ENCODE measurements at places on chromosomes 2 and 18. TPM values are rescaled to one million over a fixed set of nuclear protein-coding genes. Genes with fewer than 3 reads are reported as not detected.

GRCh38 chr18:40431071-40431985, 1523.7 kb upstream of the PIK3C3 start:
- DNase-seq: no peak

GRCh38 chr2:33528441-33528950, 52.0 kb downstream of the RASGRP3 start:
- no peak for DNase-seq

STAMBP gene
- 14.4 TPM for total RNA-seq

DNA sequence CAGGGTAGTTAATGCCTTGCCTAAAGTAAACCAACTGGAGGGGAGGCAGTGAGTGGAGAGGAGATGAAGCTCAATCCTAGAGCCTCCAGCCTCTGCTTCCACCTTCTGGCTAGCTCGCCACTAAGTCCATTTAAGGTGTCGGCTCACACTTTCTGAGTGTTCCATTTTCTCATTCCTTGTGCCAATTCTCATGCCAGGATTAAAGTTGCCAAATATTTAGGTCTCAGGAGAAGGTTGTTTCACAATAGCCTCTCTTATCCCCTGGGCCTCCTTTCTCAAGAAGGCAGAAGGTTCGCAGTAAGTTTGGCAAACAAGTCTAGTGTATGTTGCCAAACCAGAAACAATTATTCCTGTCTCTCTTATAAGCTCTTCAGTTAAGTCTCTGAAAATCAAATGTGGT, 57.2 kb downstream of the TACR1 start:
- DNase-seq: no peak

DNA sequence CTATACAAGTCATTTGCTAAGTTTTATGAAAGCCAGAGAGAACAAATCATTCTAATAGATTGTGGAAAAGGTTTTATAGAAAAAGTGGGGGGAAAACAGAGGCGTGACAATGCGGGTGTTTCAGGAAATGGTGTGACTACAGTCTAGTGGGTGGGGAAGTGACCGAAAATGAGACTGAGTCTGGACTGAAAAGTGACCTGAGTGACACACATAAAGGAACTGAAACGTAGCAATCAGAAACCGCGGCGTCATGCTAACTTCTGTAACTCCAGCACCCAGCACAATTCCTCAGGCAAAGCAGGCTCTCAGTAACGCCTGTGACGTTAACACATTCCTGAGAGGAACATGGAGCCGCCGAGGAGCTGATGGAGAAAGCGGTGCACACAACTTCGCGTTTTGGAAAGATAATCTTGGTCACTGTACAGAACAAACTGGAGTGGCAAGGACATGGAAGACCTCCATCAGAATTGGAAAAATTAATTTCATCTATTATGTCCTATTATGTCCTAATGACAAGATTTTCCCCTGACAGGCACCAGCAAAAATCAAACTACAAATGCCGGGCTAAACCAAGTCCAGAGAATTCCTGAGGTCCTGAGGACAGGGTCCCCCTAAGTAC, 1.4 kb upstream of the CD226 start:
- DNase-seq: no peak

GRCh38 chr2:106839849-106840595, 45.9 kb downstream of the ST6GAL2 start:
- DNase-seq: no peak

GRCh38 chr18:58128381-58129374, 84.7 kb downstream of the NEDD4L start:
- DNase-seq: no peak

GRCh38 chr2:83901317-83901716, 557.8 kb downstream of the SUCLG1 start:
- DNase-seq: no peak

UPP2 gene
- not detected for total RNA-seq

GRCh38 chr2:25688236-25688635, 14.9 kb upstream of the DTNB start:
- no peak for DNase-seq

DNA sequence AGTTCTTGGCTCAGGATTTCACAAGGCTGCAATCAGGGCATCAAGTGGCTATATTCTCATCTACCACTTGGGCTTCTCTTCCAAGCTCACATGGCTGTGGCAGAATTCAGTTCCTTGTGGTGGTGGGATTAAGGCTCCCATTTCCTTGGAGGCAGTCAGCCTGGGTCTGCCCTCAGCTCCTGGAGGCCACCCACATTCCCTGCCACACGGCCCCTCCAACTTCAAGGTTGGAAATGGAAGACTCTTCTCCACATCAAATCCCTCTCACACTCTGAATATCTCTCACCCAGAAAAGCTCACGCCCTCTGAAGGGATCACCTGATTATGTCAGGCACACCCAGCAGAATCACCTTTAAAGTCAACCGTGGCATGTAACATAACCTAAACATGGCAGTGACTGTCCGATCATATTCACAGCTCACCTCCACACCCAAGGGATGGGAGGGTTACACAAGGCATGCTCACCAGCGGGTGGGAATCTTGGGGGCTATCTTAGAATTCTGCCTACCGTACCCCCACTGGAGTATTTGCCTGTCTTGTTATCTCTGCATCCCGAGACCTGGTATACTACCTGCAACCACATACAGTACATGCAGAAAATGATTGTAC, 256.2 kb upstream of the KLHL29 start:
- DNase-seq: no peak

STPG4 gene
- not detected for total RNA-seq

GRCh38 chr2:207315131-207315530, 149.4 kb upstream of the KLF7 start:
- no peak for DNase-seq

DNA sequence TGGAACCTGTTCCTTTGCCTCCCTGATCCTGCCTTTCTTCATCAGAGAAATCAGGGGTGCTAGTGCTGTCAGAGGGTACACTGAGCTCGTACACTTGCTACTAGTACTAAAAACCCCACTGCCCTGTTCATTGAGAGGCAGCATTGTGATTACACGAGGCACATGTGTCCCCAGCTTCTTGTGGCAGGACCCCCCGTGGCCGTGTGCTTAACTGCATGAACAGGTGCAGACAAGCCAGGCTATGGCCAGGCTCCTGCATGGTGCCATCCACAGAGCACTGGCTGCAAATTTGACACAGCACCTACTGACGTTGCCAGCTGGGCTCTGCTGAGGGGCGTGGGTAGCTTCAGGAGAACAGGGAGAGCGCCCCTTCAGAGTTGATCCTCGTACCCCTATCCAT, 248.4 kb downstream of the GLI2 start:
- DNase-seq: no peak

KCNF1 gene
- not detected for total RNA-seq

POTEJ gene
- total RNA-seq: not detected

TMEM37 gene
- 11.3 TPM for total RNA-seq

GRCh38 chr18:40932862-40933261, 1022.2 kb upstream of the PIK3C3 start:
- no peak for DNase-seq

CRYBA2 gene
- not detected for total RNA-seq

DNA sequence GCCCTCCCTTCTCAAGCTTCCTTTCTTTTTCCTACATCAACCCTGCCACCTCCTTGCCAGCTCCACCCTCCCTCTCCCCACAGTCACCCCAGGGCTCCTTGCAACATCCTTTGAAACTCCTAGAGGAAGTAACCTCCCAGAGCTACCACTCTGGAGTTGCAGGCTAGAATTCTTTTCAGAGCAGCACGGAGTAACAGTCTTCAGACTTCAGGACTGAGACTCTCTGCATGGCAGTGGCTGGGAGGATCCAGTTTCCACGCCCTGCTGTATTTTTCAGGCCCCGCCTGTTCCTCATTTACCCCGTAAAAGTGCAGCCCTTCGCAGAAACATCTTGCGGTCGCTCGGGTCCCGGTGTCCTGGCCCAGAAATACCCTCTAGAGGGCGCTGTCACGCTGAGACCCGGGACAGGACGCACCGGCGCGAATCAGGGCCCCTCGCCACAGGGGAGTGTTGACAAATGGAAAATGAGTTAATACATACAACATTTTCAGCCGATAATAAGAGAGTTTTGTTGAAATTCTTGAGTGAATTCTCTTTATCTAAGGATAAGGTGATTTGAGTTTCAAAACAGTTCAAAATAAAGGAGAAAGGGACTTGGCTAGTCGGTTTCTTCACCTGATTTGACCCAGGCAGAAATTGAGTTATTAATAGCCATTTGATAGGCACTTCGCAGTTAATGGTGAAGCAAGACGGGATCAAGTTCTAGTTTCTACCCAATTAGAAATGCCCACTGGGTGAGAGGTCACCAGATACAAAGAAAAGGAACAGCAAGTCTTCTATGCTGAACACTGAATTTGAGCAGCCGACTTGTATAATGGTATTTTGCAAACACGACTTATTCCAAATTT, 18.5 kb upstream of the NTSR2 start:
- peak; percentile 85 for DNase-seq

DNA sequence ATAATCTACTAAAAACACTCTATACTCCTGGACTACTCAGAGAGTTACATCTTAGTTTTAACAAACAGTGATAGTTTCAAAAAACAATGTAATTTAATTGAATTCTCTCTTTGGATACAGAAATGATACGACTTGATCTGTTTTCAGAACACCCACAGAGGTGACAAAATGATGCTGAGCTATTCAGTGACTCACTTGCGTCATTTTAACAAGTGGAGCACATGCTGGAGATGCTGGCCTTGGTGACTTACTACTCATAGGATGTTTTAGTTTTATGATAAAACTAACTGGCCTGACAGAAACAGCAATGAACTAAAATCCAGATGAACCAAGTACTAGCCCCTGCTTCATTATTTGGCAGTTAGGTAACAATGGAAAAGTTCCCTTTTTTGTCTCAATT, 101.3 kb upstream of the ITGB6 start:
- DNase-seq: no peak

DNA sequence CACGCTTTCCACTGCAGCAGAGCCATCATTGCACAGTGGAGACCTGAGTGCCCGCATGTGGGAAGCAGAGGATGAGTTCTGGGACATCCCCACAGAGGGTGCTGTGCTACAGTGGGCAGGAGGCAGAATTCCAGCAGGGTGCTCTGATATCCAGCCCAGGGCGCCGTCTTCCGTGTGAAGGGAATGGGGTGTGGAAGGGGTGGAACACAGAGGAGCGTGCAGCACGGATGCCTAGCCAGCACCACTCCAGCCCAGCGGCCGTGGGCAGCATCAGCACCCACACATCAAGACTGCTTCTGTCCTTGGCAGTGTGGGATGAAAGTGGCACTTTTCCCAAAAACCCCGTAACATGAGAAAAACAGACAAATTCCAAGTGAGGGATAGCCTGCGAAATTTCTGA, 134.3 kb downstream of the ZNF236 start:
- no peak for DNase-seq

RAB3GAP1 gene
- 46.4 TPM for total RNA-seq

CFAP53 gene
- not detected for total RNA-seq

GRCh38 chr2:213416832-213417231, 132.6 kb downstream of the SPAG16 start:
- DNase-seq: no peak

- no peak for DNase-seq
Measured at GRCh38 chr2:43003702-43004101, 211.3 kb upstream of the HAAO start.

LRRTM4 gene
- 0.32 TPM for total RNA-seq

GRCh38 chr2:1782514-1782913, 38.2 kb upstream of the PXDN start:
- no peak for DNase-seq

DNA sequence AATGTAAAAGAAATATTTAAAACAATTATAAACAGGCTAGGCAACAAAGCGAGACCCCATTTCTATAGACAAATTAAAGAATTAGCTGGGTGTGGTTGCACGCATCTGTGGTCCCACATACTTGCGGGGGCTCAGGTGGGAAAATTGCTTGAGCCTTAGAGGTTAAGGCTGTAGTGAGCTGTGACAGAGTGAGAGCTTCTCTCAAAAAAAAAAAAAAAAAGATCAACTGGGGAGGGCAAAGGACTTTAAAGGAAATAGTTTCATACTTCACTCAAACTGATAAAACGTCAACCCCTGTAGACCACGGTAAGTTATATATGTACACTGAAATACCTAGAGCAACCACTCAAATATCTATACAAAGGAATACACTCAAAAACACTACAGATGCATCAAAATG, 37.5 kb downstream of the MGAT4A start:
- no peak for DNase-seq

- DNase-seq: no peak
Measured at GRCh38 chr18:55663891-55664290, 75.9 kb upstream of the TCF4 start.

RMND5A gene
- total RNA-seq: 48.5 TPM

KLHL14 gene
- 0.24 TPM for total RNA-seq

FMNL2 gene
- 62.1 TPM for total RNA-seq

GYPC gene
- total RNA-seq: 171 TPM

- no peak for DNase-seq
Measured at GRCh38 chr18:13502585-13502984, 223.8 kb downstream of the FAM210A start.

GRCh38 chr2:130756053-130756873, 923 bp downstream of the AMER3 start:
- DNase-seq: no peak

Data from omental fat pad (tissue), 4 donors.